ENCODE measurements at places on chromosomes 1 and 21. TPM values are rescaled to one million over a fixed set of nuclear protein-coding genes. Genes with fewer than 3 reads are reported as not detected.
A peak's percentile ranks its signal among the peaks of the same experiment; 100 is the strongest.

DNA sequence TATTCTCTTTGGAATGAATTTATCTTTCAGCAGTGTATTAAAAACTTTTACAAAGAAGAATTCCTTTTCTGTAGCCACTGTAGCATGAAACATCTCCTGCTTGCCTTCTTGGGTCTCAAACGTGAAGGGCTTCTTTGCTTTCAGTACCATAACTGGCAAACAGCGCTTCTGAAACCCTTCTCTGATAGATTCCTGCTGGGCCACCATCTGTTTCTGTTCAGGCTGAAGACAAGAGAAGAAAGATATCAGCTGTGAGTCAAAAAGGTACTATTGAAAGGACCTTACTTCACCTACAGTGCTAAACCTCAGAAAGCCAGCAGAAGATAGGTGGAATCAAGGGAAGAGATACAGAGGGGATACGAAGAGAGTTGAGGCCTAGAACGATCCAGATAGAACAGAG is 10.5 kb downstream of the AIM2 start:
- no peak for DNase-seq

GRCh38 chr1:44696101-44696500 is 21.6 kb downstream of the ARMH1 start:
- no peak for DNase-seq

DNA sequence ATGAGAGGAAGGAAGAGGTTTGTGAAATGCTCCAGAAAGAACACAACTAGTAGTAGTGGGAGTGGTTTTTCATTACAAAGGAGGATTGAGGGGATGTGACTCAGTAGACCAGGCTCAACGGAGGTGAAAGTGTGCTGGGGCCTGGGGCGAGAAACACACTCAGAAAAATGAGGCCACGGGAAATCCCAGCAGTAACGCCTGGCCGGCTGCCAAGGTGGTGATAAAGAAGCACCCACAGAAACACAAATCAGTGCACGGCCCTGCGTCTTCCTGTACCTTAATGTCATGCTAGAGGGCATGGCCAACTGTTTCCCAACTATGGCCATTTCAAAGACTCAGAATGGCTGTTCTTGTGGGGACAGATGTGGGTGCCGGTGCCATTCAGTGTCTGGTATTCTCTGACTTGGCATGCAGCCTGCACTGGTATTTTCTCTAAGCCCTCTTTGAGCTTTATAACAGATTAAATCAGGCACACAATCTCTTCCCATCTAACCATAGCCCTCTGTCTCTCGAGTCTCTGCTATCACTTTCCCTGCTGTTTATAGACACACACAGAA is 38.2 kb downstream of the URB2 start:
- peak; percentile 67 for DNase-seq

The KCNJ9 gene
- total RNA-seq, result not detected

GRCh38 chr1:38418195-38419030 is 371.8 kb upstream of the POU3F1 start:
- peak; percentile 78 for DNase-seq

GRCh38 chr1:231216498-231216897 is 24.5 kb upstream of the GNPAT start:
- no peak for DNase-seq

The MXRA8 gene
- 0.44 TPM for total RNA-seq

The TSPEAR gene
- under 0.01 TPM for total RNA-seq

DNA sequence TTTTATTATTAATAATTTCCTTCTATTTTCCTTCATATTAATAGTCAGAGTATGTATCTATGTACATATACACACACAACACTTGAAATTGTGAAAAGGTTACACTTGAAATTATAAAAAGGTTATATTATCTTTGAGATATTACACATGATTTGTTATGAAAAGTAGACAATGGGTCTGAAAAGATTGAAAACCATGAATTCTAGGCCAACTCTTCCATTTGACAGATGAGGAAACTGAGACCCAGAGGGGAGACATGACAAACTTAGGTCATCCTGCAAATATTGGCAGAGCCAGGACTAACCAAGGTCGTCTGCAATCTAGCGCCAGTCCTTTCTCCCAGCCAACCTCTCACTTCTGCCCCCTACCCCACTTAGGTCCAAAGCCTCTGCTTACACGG is 33.2 kb downstream of the TRIM62 start:
- DNase-seq, result no peak

The GLRX2 gene
- total RNA-seq, result 3.7 TPM

DNA sequence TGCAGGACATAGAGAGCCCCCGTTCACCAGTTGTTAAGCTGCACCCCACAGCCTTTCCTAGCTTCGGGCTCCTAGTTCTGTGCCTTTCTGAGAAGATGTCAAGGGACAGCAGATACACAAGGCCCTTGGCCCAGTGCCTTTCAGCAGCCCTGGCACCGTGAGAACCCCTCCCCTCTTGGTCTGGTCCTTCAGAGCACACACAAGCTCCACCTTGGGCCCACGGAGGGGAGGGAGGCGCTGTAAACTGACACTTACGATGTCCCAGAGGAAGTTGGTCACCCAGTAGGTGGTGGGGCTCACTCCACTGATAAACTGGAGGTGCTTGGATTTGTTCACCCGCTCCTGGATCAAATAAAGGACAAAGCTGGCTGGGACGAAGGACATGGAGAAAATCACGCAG is 101.6 kb downstream of the ABCA4 start:
- DNase-seq, result no peak

DNA sequence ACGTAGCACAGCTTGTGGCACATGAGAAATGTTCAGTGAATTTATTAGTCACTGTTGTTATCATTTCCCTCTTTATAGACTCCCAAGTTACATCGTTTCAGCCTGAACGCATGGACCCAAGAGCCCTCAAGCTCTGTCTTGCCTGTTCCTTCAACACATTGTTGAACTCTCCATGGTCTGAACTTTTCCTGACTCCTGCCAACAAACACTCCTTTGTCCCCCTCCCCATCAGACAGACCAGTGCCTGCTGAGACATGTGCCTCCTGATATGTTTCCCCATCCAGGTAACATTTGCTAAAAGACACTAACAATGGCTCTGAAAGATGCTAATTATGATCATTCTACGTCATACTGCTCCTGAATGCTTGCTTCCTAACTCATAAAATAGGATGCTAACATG is 108.7 kb upstream of the NFIA start:
- DNase-seq, result no peak

DNA sequence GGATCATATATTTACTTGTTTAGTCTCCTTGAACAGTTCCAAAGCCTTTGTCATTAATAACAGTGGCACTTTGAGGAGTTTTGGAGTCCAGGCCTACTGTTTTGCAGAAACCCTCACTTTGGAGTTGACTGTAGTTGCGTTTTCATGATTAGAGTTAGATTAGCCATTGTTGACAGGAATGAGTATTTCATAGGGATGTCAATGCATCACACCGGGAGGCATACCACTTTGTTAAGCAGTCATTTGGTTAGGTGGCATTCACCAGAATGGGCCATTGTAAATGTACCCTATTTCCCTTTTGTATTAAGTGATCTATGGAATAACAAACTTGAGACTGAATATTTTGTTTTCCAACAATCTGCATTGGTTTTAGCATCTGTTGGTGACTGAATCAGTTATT is 11.8 kb downstream of the MRPS6 start:
- DNase-seq, result no peak

DNA sequence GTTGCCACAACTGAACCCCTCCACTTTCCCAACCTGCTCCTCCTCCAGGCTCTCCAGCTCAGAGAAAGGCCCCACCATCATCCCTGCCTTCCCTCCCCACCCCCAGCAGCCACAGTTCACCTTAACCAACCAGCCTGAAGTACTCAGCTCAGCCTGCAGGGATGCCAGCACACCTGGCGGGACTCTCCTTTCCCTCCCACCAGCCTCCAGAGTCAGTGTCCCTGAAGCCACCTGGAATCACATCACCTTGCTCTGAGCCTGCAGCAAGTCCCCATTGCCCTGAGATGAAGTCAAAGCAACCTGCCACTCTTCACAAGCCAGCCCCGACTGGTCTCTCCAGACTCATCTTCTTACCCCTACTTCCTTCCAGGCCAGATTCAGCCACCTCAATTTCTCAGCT is 26.2 kb upstream of the ZC3H12A start:
- DNase-seq, result no peak

The CBR3 gene
- 2.4 TPM for total RNA-seq

DNA sequence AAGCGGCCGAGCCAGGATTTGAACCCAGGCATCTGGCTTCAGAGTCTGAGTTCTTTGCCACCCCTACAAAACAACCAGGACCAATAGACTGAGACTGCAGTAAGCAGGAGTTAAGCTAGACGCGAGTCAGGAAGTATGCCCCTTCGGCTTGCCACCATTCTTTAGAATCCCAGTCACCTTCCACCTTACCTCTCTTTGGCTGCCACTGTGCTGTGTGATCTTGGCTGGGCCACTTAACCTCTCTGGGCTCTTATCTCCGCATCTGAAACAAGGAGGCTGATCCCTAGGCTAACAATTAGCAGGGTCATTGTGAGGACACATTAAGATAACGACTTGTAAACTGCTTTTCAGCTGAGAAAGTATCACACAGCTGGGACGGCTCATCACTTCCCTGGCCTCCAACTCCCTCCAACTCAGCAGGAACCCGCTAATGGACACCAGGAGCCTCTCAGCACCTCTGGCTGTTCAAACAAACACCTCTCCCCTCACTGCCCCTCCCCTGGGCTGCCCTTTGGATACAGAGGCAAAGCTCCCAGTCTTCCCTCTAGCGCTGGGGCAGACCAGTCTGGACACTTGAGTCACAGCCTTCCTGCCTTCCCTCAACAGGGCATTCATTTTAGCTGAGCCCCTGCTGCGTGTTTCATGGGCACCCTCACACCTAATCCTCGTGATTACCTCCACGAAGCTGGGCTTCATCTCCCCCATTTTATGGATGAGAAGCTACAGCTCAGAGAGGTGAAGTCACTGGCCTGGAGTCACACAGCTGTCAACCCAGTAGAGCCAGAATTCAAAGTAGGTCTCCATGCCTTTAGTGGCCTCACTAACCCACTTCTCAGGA is 83.2 kb downstream of the CAMK2N1 start:
- DNase-seq, result no peak

The RGS7 gene
- under 0.01 TPM for total RNA-seq

The TNFRSF8 gene
- not detected for total RNA-seq

DNA sequence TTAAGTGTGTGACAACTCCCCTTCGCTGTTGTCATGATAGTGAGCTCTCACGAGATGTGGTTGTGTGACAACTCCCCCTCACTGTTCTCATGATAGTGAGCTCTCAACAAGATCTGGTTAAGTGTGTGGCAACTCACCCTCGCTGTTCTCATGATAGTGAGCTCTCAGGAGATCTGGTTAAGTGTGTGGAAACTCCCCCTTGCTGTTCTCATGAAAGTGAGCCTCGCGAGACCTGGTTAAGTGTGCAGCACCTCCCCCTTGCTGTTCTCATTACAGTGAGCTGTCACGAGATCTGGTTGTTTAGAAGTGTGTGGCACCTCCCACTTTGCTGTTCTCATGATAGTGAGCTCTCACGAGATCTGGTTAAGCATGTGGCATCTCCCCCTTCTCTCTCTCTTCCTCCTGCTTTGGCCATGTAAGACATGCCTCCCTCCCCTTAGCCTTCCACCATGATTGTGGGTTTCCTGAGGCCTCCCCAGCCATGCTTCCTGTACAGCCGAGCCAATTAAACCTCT is 25.1 kb upstream of the LSS start:
- no peak for DNase-seq

The RHCE gene
- 1.3 TPM for total RNA-seq

GRCh38 chr1:56070601-56071000 is 508.8 kb downstream of the PLPP3 start:
- DNase-seq, result peak; percentile 35

The UBASH3A gene
- total RNA-seq, result not detected

The PLA2G2D gene
- not detected for total RNA-seq

- no peak for DNase-seq
Measured at GRCh38 chr1:55990007-55990406, 589.4 kb downstream of the PLPP3 start.

- peak; percentile 40 for DNase-seq
Measured at GRCh38 chr21:15730484-15731242, 881 bp downstream of the USP25 start.

The S100A9 gene
- 1.2 TPM for total RNA-seq

DNA sequence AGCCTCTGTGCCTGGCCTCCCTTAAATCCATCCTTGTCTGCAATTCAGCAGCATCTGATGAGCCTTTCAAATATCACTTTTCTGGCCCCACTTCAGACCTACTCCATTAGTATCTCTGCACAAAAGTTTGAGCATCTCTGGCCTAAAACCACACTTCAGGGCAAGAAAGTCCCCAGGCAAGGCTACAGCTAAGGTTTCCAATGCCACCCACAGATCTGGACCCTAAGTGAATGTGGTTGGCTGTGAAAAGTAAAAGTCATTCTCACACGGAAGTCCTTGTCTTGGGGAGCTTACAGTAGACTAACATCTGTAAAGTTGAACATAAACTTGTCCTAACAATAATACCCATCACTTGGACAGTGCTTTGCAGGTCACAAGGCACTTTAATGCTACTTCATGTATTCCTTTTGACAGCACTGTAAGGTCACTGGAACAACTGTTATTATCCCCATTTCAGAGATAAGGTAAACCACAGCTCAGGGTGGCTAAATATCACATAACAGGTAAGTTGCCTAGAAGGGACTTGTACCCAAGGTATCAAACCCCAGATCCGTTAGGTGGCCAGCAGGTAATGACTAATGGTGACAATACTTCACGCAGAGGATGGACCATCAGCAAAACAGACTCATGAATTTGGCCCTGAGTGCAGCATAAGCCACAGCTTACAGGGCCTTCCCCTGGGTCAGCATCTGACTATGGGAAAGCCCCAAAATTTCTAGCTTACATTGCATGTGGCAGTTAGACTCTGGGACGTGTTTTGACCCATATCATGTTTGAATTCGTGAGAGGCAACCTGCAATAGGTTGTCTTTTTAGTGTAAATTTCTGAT is 356.0 kb downstream of the HHAT start:
- no peak for DNase-seq

The COQ8A gene
- total RNA-seq, result 14.2 TPM

The DAB1 gene
- not detected for total RNA-seq

- DNase-seq, result no peak
Measured at GRCh38 chr1:37567023-37567422, 10.3 kb downstream of the DNALI1 start.

DNA sequence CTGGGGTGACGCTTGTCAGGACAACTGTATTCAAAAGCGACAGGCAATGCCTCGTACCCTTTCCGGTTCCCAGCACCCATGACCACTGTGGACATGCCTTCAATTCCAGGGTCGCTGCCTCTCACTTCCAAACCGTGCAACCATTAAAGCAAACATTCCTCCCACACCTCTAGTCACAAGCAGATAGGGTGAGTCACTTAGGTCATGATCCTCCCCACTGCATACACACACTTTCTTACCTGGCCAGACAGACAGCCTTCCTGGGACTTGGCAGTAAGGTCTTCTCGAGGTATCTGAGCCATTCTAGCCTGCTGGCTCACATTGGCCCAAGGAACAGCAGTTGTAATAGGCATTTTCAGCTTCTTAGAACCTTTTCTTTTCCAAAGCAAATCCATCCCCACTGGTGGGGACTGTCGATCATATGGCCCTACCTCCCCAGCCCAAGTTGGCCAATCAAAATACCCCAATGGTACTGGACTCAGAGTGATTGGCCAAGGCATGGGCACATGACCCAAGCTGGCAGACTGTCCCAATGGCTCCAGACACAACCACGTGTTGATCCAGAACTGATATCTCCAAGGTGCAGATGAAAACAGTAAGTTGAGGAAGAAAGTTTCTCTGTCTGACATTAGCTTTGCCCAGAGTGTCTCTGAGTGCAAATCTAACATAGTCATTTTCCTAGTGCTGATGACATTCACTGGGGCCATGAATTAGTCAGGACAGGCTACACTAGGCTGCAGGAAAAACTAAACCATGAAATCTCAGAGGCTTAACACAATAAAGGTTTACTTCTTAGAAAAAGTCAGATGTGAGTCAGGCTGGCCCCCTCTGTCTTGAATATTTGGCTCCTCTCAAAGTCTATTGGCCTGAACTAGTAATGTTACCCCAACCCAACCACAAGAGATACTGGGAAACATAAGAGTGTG is 113.8 kb downstream of the RRAGC start:
- DNase-seq, result no peak

All from lung microvascular endothelial cell (primary cell).